CD4-positive, alpha-beta T cell treated with Interleukin-2 at 100 ng/mL for 4 hours (primary cell): ENCODE measurements at places on chromosomes 12 and 14.

DNA sequence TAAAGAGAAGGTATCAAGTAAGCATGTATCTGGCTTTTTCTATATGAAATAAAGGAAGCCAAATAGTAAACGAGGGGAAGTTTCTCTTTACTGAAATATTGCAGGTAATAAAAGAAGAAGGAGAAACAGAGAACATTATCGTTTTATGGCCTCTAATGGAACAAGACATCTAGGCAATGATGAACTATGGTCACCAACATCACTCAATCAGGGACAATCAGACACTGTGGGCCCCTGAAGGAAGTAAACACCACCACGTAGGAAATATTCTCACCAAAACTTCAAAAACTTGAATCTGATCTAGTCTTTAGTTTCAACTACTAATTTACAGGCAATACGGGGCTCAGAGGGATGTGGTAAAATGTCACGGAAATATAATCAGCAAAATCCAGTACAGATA lies 15.9 kb downstream of the HEBP1 start:
- no peak for DNase-seq

GRCh38 chr12:15278816-15279658 lies 43.3 kb upstream of the PTPRO start:
- DNase-seq: peak; percentile 15

- DNase-seq: no peak
Measured at GRCh38 chr12:113825705-113826104, 140.4 kb downstream of the RBM19 start.

DNA sequence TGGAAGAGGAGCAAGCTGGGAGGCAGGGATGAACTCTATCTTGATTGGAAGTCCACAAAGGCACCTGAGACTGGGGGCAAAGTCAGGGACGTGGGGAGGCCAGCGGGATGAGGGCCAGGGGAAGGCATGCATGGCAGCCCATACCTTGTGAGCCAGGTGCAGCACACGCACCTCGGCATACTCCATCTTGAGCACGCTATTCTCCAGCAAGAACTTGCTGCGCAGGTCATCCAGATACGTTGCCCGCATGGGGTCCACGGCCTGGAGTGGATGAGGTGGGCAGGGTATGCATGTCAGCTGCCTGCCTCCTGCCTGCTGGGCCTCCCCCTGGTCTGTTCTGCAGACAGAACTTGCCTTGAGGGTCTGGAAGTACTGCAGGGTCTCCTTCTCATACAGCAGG lies 3.9 kb downstream of the RABGGTA start:
- no peak for DNase-seq

GRCh38 chr12:18859400-18859799 lies 121.5 kb downstream of the CAPZA3 start:
- DNase-seq: no peak

DNA sequence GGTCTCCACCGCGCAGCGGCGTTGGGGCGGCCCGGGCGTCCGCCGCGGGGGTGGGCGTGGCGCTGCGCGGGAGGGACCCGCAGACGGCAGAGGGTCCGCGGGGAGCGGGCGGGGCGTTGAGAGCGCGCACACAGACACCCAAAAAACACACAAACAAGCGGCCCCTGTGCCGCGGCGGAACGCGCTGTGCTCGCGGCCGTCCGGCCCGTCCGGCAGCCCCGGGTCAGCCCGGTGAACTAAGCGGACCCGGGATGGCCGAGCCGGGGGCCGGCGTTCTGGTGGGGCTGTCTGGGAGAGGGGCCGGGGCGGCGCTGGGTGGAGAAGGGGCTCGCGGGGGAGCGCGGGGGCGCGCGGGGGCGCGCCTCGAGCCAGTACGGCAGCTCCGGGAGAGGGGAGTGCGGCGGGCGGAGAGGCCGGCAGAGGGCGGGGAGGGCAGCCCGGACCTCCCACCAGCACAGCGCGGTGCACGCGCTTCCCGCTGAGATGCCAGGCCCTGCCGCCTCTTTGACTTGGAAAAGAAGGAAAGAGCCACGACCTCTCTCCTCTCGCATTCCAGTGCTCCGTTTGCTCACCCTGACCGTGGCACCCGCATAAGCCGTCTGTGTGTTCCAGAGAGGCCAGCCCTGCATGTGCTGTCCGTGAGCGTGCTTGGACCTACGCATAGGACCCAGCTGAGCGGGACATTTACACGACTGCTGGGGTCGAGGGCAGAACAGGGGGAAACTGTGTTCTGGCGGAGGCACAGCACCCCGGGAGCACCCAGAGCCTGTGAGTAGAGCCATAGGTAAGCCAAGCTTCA lies 10.3 kb downstream of the SLC6A12 start:
- DNase-seq: no peak

- DNase-seq: no peak
Measured at GRCh38 chr12:82600379-82600778, 86.3 kb upstream of the TMTC2 start.

- DNase-seq: no peak
Measured at GRCh38 chr12:110597885-110598284, 14.8 kb upstream of the PPTC7 start.

- no peak for DNase-seq
Measured at GRCh38 chr12:23484238-23484637, 465.2 kb downstream of the SOX5 start.

DNA sequence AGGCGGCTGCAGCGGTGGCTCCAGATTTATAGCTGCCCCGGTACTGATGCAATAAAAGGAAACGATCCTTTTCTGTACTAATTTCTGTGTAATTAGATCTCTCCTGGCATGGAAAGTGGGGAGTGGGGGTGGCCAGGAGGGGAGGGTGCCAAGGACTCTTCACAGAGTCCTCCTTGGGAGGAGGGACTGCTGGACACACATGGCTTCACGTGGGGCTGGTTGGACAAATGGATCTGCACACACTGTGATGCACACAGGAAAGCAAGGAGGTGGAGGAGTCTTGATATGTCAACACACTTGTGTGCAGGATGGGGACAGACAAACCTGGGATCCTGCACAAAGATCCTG lies 23.8 kb upstream of the ATP5MC2 start:
- DNase-seq: no peak

DNA sequence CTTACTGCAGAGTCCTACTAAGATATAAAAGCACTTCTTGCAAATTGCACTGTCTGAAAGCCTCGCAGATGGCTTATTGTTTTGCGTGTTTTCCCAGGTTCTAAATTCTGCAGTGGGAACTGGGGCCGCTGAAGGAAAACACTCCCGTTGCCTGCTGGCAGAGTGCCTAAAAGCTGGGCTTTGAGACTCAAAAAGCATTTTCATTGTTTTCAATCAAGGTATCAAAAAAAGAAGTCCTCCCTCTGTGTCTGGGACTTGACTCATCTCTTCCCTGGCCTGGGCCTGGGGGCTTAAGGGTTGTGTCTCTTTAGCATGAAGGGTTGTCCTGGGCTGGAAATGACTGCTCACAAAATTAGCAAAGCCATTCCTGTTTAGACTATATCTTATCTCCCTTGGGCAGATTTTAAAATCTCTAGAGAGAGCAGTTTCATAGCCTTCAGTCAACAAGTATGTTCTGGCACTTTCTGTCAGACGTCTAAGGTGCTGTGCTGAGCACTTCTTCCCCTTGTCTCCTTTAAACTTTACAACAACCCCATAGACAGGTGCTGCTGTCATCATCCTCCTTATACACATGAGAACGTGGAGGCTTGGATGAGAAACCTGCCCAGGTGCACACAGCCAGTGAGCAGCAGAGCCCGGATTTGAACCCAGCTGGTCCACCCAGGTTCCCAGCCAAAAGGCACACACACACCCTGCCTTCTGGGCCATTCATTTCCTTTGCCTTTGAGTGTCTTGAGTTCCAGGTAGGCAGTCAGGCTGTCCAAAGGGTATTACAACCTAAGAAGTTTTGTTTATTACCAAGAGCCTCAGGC lies 31.1 kb downstream of the ELK3 start:
- no peak for DNase-seq

DNA sequence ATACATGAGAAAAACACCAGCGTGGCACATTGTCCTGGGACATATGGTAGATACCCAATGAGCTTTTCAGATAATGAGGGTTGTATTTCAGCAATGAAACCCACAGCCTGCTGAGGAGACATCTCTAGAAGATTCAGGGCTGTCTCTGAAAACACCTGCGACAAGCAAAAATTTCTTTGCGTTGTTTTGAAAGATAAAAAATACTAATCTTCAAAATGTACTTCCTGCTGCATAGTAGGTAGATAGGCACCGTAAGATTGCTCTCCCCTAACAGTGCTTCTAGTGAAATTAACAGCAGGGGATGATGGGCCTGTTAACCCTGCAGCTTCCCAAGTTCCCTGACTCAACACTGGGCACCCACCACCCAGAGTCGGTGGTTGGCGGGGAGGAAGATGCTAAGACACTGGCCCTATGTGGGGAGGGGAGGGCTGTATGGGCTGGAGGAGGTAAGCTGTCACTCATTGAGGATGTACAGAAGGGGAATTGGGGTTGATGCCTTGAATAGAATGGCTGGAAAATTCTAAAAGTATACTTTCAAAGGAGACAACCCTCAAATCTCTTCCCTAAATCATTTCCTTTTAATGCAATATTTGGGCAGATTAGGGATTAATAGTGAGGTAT lies 20.0 kb downstream of the ZFP36L1 start:
- no peak for DNase-seq

DNA sequence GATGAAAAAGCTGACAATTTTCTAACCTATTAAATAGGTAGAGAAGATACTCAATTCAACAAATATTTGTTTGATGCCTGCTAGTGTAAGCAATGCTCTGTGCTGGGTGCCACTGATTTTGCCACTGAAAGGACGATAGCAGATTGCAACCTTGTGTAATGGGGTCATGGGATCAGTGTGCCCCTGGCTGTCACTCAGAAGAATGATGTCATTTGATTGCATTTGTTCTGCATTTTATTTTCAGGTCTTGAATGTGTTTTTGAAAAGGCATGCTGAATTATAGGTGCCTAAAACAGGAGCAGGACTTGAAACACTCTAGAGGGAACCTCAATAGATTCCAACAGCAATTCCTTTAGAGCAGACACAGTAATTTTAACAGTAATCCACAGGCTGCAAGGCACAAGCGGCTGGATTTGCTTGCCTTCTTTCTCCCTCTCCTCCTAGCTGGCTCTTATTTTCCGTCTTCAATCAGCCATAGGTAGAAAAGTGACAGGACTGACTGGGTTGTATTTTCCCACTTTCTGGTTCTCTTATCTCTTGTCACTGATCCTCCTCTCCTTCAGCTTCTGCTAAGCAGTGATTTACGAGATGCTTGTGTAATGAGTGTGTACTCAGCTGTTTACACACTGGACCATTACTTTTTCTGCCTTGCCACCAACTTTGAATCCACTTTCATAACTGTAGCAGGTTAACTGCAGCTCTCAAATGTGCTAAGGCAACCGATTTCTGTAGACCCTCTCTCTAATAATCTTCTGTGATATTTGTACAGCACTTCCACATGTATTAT lies 4.1 kb downstream of the PLXNC1 start:
- no peak for DNase-seq

DNA sequence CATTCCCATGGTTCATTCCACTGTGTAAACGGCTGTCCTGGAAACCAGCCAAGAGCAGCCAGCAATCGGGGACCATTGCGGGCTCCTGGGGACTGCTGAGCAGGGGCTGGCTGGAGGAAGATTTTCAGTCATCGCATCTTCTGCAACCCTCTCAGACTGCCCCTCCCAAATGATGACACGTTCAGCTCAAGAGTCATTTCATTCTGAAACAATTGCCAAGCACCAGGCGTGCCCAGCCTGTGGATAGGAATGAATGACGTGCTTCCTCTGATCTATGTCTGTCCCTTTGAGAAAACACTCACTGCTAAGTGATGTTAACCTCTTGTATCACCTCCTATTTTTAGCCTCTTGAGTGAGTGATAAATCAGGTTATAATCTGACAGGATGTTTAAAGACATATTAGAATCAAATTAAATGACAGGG lies 62.0 kb downstream of the NDUFA12 start:
- peak; percentile 38 for DNase-seq

DNA sequence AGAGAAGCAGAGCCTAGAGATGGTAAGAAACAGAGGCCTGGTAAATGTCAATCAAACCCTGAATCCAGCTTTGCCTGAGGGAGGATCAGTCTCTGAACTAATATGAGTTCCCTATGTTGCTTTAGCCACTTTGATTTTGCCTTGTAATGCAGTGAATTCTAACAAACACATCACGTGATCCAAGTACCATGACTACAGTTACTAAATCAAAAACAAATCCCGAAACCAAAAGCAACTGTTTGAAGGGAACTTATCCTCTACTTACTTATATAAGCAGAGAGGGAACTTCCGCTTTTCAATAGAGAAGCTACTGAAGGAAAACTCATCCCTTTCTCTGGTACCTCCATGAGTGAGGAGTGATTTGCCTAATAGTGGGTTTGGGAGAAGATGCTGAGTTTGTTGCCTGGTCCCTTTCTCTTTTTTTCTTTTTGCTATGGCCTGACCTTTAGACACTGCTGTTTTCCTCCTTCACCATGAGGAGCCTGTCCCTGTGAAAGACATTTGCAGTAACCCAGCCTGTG lies 7.7 kb upstream of the PPTC7 start:
- DNase-seq: peak; percentile 77

- DNase-seq: no peak
Measured at GRCh38 chr14:55059333-55059732, 7.9 kb downstream of the MAPK1IP1L start.

- peak; percentile 25 for DNase-seq
Measured at GRCh38 chr12:29088611-29089219, 60.4 kb upstream of the FAR2 start.

DNA sequence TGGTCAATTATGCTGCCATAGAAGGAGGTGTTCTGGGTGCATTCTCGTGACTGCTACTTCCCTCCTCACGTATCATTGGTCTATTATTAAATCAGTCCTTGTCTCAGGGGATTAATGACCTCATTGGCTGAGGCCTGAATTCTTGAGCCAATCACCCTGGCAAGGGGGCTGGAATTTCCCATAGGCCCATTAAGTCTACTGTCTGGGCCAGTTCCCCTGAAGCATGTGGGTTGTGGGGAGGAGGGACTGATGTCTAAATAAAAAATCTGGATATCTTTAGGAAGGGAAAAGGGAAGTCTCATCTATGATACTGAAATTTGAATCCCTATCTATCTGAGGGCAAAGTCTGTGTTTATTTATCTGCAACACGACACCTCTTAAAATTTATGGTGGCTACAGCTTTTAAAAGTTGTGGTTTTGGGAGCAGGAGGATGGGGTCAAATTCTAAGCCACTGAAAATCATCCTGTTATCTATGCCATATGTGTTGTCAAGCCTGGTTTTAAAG lies 71.9 kb downstream of the DYRK2 start:
- no peak for DNase-seq

GRCh38 chr12:13891902-13892301 lies 89.5 kb downstream of the GRIN2B start:
- DNase-seq: no peak

GRCh38 chr12:4910502-4911315 lies 1.0 kb downstream of the KCNA1 start:
- no peak for DNase-seq

DNA sequence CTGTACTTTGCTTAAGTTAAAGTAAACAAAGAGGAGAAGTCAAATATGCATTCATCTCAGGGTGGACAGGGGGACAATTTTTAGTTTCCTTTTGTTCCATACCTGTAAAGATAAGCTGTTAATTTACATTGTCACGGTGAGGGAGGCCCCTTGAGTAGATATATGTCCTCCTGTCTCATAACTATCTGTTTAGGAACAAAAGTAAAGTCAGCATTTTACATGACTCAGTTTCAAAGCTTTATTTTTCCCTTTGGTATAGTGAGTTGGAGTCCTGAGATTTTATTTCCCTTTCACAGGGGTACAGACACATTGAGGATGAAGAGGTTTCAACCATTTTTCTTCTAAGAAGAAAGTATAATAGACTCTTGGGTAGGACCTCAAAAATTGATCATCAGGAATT lies 50.1 kb downstream of the TESPA1 start:
- DNase-seq: no peak
